ENCODE measurements at places on chromosomes 7 and 10. TPM values are rescaled to one million over a fixed set of nuclear protein-coding genes. Genes with fewer than 3 reads are reported as not detected.

DNA sequence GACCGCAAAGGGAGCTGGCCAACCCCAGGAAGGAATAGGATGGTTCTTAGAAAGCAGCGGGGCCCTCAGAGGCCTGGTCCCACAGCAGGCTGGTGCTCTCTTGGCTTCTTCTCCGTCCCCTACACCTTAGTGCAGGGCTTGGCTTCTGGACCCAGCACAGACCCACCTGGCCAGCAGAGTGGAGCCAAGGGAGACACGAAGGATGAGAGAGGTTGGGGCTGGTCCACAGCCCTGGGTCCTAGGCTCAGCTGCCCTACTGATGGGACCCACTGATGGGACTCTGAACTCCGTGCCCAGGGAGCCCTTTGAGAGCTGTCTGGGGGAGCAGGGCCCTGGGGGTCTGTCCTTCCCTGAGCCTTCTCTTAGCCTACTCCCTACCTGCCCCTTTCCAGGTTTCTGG, 6.2 kb upstream of the TLX1 start:
- no peak overlapping the region for H3K4me3 ChIP-seq
- no peak overlapping the region for H3K27ac ChIP-seq
- DNase-seq: no peak
- H3K36me3 ChIP-seq: no peaks in the 10 kb centered on the region
- H3K4me1 ChIP-seq: peaks cover 27% of the 10 kb centered on the region

DNA sequence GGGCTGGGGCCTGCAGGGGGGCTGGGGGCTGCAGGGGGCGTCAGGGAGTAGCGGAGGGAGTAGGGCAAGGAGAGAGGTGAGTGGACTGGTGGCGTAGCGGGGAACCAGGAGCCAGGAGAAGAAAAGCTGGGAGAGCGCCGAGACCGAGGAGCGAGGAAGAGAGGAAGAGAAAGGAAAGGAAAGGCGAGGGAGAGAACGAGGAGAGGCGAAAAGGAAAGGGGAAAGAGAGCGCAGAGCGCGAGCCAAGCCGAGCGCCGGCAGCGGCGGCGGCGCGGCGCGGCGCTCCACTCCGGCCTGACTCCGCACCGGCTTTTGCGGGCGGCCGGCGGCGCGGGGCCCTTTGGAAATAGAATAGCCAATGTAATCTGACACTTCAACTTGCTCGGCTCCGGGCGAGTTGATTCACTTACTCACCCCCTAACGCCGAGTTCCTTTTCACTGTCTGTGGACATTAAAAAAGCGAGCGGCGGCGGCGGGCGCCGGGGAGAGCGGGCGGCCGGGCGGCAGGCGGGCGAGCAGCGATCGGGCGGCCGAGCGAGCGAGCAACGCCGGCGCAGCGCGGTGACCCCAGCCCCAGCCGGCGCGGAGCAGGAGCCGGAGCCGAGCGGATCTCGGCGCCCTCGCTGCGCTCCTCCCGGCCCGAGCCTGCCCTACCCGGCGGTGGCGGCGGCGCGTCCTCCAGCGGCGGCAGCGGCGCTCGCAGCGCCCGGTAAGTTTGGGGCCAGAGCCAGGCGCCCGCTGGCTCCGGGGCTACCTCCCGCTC, at the start of gene ZMIZ1:
Gene ZMIZ1 (plus strand): TSS at position 405 of the 763 bp plus-strand sequence. CDS start 132,667 bp downstream, outside the sequence.
- peak; percentile 82 for DNase-seq
- H3K36me3 ChIP-seq: no peaks in the 10 kb centered on the region

DNA sequence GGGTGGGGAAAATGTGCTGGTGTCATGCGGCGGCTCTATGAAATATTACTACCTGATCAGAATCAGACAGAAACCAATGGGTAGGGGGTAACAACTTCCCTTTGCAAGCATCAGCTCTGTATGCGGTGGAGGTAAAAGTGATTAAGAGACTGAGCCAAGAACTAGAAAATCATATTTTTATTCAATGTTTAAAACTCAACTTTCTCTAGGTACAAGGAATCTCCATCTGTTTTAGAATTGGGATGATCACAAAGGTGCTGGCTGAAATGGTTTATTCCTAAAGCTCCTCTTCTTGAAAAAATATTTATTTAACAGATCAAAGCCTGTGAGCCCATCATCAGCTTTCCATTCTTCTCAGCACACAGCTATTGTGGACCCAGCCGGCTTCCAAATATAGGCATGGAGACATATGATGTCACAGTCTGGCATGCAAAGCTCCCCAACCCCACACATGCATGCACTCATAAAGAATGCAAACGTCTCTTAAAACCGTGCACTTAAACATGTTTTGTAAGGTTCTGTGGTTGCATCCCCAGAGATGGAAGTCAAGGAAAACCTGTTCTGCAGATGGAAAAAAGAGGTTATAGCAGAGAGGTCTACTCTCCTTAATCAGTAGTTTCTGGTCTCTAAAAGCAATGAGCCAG, 126.0 kb downstream of the SKIDA1 start:
- H3K4me3 ChIP-seq: no peak overlapping the region
- no peak for DNase-seq
- H3K4me1 ChIP-seq: no peaks in the 10 kb centered on the region
- no peaks in the 10 kb centered on the region for H3K27me3 ChIP-seq
- H3K27ac ChIP-seq: no peak overlapping the region
- H3K36me3 ChIP-seq: no peaks in the 10 kb centered on the region

- H3K4me3 ChIP-seq: no peak overlapping the region
- no peaks in the 10 kb centered on the region for H3K4me1 ChIP-seq
- no peak overlapping the region for H3K27ac ChIP-seq
- no peaks in the 10 kb centered on the region for H3K36me3 ChIP-seq
- no peak for DNase-seq
Observed at GRCh38 chr10:51425431-51425830, 274.0 kb downstream of the CSTF2T start.

DNA sequence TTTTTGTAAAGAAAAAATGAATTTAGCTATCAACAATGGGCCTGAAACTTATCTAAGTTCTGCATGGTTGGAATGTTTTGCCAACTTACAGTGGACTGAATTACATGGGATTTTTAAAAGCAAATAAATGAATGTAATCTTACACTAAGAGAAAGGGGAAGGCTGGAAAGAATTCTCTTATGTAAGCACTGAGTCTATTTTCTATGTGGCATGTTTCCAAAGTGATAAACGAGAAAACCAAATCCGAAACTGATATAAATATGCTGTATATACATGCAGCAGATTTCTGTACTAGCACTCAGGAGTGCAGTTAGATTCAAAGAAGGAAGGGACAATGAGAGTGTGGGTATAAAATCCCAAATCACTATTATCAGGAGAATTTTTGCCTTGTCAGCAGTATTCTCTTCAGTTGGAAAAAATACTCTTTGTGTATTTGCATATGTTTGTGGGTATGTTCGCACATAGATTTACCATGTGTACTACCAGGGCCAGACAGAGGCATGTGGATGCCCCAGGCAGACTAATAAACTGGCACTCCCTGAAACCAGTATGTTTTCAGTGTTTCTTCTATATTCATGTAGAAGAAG, 334.3 kb upstream of the SEMA3D start:
- DNase-seq: no peak
- H3K36me3 ChIP-seq: no peaks in the 10 kb centered on the region
- H3K4me1 ChIP-seq: no peaks in the 10 kb centered on the region
- no peak overlapping the region for H3K4me3 ChIP-seq

DNA sequence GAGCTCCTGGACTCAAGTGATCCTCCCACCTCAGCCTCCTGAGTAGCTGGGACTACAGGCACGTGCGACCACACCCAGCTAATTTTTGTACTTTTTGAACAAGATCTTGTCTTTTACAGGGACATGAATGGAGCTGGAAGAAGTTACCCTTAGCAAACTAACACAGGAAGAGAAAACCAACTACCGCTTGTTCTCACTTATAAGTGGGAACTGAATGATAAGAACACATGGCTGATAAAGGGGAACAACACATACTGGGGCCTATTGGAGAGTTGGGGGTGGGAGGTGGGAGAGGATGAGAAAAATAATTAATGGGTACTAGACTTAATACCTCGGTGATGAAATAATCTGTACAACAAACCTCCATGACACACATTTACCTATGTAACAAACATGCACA, 70.9 kb upstream of the INHBA start:
- H3K27ac ChIP-seq: no peak overlapping the region
- H3K4me3 ChIP-seq: no peak overlapping the region
- H3K4me1 ChIP-seq: peaks cover 3% of the 10 kb centered on the region
- DNase-seq: no peak

GRCh38 chr7:139034855-139035585, 822 bp downstream of the ZC3HAV1L start:
- H3K27me3 ChIP-seq: no peaks in the 10 kb centered on the region
- H3K4me3 ChIP-seq: peak overlapping the region; percentile 19
- H3K27ac ChIP-seq: no peak overlapping the region
- no peaks in the 10 kb centered on the region for H3K36me3 ChIP-seq

DNA sequence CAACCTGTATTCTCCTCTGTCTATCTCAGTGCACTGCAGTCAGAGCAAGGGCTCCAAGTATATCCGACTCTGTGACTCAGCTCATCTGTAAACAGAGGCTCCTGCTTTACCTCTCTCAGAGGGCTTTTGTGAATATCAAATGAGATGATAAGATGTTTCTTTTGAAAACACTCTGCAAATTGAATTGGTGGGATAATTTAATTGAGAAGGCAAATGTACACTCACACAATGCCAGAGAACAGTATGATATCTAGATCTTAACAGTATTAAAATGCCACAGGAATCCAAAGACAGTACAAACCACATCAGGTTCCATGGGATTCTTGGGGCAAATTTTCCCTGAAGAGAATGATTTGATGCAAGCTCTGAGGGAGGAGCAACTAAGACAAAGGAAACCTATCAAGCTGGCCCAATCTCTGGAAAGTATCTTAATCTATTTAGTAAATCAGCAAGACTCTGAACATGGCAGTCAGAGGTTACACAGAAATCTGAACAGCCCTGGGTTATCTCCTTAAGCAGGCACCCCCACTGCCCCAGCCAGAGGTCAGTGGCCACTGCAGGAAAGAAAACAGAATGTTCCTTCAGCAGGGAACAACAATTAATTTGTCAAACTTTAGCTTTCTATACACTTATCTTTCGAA, 45.9 kb downstream of the DOCK4 start:
- no peak overlapping the region for H3K27ac ChIP-seq
- no peak overlapping the region for H3K4me3 ChIP-seq
- H3K4me1 ChIP-seq: no peaks in the 10 kb centered on the region
- H3K27me3 ChIP-seq: no peaks in the 10 kb centered on the region
- no peaks in the 10 kb centered on the region for H3K36me3 ChIP-seq

DNA sequence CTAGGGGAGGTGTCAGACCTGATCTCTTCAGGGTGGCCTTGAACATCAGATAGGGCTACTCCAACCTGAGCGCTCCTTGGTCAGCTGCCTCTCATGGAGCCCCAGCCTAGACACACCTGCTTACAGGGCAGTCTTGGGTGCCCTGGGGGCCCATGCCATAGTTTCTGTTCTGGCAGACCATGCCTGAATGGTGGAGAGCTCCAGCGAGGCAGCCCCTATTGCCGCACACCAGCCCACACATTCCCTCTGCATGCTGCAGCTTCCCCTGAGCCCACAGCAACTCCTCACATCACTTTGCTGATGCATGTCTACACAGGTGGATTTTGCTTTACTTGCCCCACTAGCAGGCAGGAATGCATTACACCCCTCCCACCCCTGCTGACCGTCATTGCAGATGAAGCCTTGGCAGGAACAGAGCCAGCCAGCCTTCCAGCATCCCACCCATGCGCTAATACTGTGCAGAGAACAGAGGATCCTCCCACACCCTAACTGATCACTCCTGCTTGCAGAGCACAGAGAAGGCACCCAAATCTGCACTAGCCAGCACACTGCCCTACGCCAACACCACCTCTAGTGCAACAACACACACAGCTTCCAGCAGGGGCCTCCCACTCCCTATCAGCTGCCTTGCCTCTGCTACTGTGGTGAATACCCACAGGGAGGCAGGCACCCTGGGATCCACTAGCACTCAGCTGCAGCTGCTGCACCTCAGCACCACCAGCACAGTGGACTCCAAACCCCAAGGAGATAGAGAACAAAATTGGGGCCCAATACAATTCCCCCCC, 43.0 kb upstream of the GRM3 start:
- H3K27me3 ChIP-seq: no peaks in the 10 kb centered on the region
- H3K36me3 ChIP-seq: no peaks in the 10 kb centered on the region
- no peak overlapping the region for H3K4me3 ChIP-seq
- no peak for DNase-seq
- no peaks in the 10 kb centered on the region for H3K4me1 ChIP-seq

DNA sequence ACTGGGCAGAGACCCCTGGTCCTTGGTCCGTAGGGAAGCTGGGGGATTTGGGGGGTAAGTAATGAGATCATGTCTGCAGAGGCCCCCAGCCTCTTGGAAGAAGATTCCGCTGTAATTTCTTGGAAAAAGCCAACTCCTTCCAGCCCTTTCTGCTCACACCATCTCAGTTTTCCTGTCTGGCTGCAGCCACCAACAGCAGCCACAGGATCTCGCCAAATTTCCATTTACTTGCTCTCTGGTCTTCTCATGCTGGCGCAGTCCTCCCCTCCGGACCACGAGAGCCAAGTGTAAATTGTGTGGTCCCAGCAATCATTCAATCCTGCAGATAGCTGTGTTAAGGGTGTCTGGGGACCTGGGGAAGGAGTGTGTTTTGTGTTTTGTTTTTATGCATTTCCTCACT, 49.6 kb downstream of the ASB13 start:
- H3K27me3 ChIP-seq: no peaks in the 10 kb centered on the region
- H3K4me3 ChIP-seq: no peak overlapping the region
- H3K27ac ChIP-seq: no peak overlapping the region
- no peaks in the 10 kb centered on the region for H3K36me3 ChIP-seq
- DNase-seq: no peak

Gene MYPN
- not detected for total RNA-seq

Gene NPC1L1
- 0.10 TPM for total RNA-seq

Gene CAV2
- 1.9 TPM for total RNA-seq

Gene SFR1
- total RNA-seq: 18.3 TPM

Gene PHKG1
- 5.0 TPM for total RNA-seq

All from natural killer cell (primary cell).